DND-41 (cell line): ENCODE measurements at places on chromosomes 1 and 21.

- no peak for DNase-seq
Observed at GRCh38 chr1:178323067-178323466, 173.7 kb downstream of the CLEC20A start.

- no peak for DNase-seq
Observed at GRCh38 chr1:193355178-193355577, 168.8 kb upstream of the B3GALT2 start.

- DNase-seq, result no peak
Observed at GRCh38 chr1:86527306-86527705, 19.6 kb upstream of the CLCA4 start.

GRCh38 chr1:115976921-115977498 lies 697 bp downstream of the SLC22A15 start:
- DNase-seq, result no peak

DNA sequence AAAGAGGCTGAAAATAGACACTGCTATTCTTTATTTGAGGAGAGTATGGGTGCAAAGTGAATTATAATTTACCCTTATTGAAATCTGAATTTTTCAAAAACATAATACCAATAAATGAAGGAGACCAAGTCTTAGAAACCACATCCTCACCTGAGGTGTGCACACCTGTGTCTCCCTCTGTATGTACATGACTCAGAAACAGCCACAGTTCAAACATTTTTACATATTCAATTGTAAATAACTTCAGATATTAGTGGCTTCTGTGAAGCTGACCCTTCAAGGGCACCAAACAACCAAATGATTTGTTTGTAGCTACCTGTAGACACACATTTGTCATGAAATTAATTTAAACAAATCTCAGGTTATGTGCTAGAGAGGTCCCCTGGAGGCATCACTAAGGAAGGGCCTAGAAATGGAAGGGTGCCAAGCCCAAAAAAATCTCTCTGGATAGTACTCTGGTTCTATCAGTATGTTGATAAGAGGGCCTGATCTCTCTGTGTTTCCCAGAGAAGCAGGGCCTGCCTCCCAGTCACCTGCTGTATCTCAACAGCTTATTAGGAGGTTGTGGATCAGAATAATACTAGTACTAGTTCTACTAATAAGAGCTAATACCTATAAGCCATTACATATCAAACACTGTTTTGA lies 28.1 kb downstream of the ERI3 start:
- DNase-seq, result no peak

GRCh38 chr1:59055908-59056719 lies 240.8 kb upstream of the FGGY start:
- DNase-seq, result no peak

DNA sequence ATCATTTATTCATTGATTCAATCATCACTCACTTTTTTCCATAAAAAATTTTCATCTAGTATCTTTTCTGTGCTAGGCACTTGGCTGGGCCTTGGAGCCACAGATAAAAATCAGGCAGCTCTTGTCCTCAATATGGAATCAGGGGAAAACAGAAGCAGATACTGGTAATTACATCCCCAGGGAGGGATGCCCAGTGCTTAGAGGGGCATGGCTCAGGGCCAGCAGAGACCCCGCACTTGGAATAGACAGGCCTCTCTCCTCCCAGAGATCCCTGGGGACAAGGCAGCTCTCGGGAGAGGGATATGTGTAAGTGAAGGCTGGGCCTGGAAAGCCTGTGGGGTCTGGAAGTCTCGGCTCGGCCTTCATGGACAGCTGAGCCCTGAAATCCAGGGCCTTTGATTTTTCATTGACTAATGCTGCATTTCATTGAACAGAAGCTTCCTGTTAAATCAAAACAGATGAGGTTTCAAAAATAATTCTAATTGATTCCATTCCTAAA lies 180.4 kb downstream of the FOXD2 start:
- no peak for DNase-seq
